ENCODE measurements at places on chromosomes 13 and 19. TPM values are rescaled to one million over a fixed set of nuclear protein-coding genes. Genes with fewer than 3 reads are reported as not detected.

GRCh38 chr13:98476106-98476505, 100.8 kb downstream of the STK24 start:
- no peak for DNase-seq

DNA sequence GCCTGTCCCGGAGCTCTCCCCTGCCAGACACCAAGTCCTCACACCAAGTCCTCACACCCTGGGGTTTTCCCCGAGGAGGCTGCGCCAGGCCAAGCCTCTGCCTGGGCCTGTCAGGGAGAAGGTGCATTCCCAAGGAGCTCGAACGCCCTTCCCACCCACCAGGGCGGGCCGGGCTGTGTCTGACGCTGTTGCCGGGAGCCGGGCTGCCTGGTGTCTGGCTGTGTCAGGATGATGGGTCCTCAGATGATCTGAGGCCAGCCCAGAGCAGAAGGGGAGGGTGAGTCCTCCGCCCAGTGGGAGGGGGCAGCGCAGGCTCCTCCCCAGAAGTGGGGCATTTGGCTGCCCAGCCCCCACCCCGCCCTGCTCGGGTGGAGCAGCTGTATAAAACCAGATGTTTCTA, 2.3 kb upstream of the HAS1 start:
- DNase-seq: peak; percentile 72

DNA sequence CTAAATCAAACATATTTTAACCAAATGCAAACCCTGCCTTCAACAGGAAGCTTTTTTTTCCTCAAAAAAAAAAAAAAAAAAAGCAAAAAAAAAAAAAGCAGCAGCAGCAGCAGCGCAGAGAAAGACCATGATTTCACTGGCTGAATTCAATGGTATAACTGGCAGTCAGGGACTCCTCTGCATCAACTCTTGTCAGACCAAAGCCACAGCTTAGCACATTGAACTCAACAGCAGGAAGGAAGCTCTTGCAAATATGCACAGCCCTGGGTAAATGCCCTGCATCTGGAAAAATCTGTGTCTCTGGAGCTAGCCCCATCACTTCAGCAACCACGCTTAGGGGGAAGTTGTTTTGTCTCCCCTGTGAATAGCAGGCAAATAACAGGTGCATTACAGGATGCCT, 17.6 kb upstream of the DHRS12 start:
- DNase-seq: no peak

DNA sequence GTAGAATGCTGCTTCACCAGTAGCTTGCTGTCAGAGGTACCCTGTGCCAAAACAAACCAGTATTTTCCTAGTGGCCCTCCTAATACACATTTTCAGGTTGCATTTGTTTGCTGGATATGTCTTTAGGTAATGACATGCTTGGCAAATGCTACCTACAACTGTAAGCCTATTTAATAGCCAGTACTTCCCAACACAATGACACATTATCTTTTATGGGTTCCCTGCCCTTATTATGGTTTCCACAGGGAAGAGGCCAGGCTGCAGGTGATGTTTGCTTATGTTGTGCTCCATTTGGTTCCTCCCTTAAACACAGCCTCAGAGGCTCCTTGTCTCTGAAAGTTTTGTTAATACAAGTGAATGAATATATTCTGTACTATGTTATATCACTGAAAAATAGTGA, 24.7 kb downstream of the FRY start:
- no peak for DNase-seq

DNA sequence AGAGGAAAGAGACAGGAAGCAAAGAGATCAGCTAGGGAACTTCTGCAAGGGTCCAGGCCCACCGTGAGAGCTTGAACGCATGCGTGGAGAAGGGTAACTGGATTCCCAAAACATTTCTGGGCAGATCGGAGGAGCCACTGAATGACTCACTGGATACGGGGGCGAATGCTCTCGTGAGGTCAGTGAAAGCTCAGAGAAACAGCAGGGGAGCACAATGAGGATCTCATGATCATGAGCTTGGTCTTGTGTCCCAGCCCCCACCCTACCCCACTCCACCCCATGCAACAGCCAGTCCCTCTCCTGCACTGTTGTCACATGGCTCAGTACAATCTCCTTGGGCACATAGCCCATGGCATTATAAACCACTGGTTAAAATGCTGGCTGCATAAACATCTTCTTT, 40.6 kb downstream of the DCLK1 start:
- DNase-seq: no peak

DNA sequence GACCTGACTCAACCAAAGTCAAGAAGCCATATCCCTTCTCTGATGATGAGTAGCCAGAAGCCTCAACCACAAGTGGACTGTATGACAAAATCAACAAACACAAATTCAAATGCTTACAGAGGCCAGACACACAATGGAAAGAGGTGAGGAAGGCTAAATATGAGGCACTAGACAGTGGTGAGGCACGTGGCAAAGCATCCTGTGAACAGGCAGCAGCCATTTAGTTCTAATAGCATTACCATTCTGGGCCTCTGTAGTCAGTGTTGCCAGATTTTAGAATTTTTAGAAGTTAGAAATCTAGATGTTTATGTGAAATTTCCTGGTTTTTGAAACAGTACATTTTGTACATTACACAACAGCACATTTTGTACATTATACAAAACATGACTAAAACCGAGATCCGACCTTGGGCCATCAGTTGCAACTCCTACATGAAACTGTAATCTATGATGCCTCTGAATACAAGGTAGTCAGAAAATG, 403.3 kb downstream of the COG6 start:
- no peak for DNase-seq

DNA sequence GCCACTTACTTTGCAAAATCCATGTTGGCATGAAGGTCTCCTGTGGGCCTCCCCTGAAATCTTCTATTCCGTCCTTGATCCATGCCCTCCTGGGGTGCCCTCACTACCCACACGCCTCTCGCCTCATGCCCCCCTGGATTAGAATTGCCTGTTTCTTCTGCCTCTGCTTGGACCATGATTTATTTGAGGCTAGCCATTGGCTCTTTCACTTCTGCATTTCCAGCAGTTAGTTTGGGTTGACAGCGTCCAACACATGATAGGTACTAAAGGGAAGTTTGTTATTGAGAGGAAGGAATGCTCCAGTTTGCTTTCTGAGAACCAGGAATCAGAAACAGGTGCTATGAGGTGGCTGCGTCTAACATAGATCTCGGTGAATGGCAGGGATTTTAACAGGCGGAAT, 30.5 kb upstream of the TPTE2 start:
- DNase-seq: no peak

DNA sequence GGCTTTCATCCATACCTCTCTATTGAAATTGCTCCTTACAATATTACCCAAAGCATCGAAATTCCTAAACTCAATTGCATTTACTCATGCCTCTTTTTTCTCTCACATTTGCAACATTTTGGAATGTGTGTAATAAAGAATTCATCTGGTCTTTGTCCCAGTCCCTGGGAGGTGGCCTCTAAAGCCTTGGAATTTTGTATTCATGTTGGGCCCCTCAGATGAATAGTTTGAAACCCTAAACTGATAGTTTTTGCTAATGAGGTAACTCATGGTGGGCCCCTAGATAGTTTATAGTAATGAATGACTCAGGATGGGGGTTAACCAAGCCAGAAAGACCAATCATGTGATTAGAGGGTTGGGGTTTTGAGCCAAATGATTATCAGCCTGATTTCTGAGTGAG, 490.4 kb downstream of the DIAPH3 start:
- no peak for DNase-seq

DNA sequence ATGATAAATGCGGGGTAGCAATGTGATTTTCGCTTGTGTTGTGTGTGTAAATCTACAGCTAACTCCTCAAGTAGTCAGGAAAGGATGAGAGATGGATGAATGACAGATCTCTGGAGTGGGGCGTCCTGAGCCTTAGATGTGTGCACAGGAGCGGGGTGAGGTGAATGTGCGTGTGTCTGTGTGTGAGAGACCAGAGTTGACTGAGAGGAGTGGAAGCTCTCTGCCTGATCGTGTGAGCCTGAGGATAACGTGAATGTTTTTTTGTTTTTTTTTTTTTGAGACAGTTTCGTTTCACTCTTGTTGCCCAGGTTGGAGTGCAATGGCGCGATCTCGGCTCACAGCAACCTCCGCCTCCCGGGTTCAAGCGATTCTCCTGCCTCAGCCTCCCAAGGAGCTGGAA, 805 bp downstream of the ZNF461 start:
- DNase-seq: no peak

DNA sequence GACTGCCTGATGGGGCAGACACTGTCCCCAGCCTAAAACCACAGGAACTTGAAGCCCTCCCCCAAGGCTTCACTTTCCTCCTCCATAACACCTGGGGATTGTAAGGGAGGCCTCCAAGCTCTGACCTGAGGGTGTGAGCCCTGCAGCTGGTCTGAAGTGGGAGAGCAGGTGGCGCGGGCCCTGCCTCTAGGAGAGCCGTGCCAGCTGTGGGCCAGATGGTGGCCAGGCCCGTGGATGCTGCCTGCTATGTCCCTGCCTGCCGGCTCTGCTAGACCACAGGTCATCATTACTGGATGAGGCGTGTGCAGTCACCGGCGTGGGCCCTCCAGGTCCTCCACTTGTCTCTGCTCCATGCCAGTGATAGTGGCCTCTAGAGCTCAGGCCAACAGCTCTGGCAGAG, 3.5 kb upstream of the KLHL26 start:
- DNase-seq: no peak

DNA sequence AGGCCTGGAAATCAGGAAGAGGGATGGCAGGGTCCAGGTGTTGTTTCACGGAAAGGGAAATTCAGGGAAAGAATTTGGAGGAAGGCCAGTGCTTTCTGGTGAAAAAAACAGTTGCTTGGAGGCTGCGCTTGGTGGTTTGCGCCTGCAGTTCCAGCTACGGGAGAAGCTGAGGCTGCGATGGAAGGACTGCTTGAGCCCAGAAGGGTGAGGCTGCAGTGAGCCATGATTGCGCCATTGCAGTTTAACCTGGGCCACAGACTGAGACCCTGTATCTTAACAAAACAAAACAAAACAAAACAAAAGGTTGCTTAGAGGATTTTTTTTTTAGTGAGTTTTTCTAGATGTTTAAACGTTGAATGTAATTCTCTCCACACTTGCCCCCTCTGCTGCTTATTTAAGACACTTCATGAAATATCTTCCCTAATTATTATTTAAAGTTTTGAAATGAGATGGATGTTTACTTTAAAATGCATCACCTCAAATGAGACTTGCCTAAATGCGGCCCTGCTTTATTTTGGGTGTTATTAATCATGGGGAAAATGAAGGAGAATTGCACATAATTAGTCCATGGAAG, 75.4 kb upstream of the TRPC4 start:
- DNase-seq: no peak

DNA sequence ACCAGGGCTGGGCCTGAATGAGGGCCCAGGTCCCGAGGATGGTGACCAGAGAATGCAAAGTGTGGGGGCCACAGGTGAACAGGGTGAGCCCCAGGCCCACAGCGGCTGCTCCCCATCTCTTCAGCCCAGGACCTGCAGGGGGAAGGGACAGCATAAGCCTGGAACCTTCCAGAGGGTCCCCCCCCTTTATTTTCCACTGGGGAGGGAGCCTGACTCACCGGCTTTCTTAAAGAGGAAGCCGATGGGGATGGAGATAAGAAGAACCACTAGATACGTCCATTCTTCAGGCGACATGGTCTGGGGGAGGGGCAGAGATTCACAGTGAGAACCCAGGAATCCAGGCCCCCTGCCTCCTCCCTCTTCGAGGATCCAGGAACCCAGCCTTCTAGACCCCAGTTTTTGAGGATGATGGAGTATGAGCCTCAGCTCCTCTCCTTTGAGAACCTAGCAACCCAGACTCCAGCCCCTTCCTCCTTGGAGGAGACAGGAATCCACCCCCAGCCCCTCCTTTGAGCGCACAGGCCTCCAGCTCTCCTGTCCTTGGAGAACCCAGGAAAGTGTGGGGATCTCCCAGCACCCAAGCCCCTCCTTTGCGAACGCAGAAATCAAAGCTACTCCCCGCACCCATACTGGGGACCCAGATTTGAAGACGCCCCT, 1.0 kb downstream of the MBOAT7 start:
- DNase-seq: no peak

GRCh38 chr13:68050761-68051160, 820.6 kb upstream of the PCDH9 start:
- DNase-seq: no peak

- DNase-seq: no peak
Measured at GRCh38 chr19:49520705-49521319, 7.0 kb upstream of the RCN3 start.

- no peak for DNase-seq
Measured at GRCh38 chr13:64767054-64767453, 2463.1 kb downstream of the PCDH9 start.

DNA sequence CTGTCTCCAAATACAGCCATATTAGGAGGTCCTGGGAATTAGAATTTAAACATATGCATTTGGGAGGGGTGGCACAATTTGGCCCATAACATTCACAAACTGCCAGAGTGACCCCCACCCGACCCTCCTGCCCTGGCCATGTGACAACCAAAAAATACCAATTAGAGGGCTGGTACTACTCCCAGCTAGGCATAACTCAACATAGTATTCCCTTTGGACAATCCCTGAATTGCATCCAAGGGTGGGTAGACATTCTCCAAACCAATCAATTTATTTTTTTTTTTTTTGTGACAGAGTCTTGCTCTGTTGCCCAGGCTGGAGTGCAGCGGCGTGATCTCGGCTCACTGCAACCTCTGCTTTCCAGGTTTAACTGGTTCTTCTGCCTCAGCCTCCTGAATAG, 29.8 kb downstream of the CLEC17A start:
- DNase-seq: no peak

GRCh38 chr13:61833228-61833627, 417.6 kb upstream of the PCDH20 start:
- no peak for DNase-seq

DNA sequence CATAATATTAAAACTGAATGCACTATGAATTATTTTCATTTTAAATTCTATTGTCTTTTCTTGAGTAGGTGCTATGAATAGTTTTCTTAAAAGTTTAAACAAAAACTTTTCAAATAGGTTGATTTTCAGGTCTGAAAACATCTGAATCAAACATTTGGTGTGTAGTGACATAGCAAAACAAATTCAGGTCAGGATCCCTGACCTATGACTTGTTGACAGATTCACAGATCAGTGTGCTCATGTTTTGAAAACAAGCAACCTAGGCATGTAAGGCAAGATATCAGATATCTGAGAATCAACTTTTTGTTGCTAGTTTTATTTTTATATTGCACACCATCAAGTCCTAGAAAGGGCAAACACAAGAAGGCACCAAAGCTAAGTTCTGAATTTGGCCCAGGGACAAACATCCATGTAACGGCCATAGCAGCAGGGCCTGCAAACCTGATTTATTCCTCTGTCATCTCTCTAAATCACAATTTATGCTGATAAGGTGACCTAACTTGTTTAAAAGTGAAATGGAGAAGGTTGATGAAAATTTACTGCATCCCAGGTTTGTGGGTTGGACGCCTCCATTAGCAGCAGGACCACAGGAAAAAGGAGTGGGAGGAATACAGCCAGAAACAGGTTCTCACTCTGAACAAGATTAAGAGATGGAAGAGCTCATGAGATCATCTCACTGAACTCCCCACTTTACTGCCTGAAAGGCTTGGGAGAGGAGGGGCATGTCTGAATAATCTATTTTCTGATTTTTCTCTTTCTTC, 337.7 kb downstream of the KCNRG start:
- no peak for DNase-seq

VSTM1 gene
- not detected for total RNA-seq

SLITRK1 gene
- total RNA-seq: 0.10 TPM

KIR2DL3 gene
- total RNA-seq: not detected

ZNF583 gene
- total RNA-seq: 8.1 TPM

NKG7 gene
- total RNA-seq: 2.3 TPM

MEDAG gene
- 4.1 TPM for total RNA-seq

All from tongue (tissue), 3 donors.